CD4-positive, CD25-positive, alpha-beta regulatory T cell (primary cell): ENCODE measurements at places on chromosomes 5 and 9. TPM values are rescaled to one million over a fixed set of nuclear protein-coding genes. Genes with fewer than 3 reads are reported as not detected.

GRCh38 chr5:76199336-76200318 is 116.4 kb downstream of the SV2C start:
- no peaks in the 10 kb centered on the region for H3K27me3 ChIP-seq
- H3K4me3 ChIP-seq = no peak overlapping the region
- H3K36me3 ChIP-seq = no peaks in the 10 kb centered on the region
- H3K27ac ChIP-seq = no peak overlapping the region
- no peak for DNase-seq

GRCh38 chr9:21576331-21577189 is 94.4 kb upstream of the IFNE start:
- H3K27me3 ChIP-seq = no peaks in the 10 kb centered on the region
- H3K4me3 ChIP-seq = no peak overlapping the region
- H3K4me1 ChIP-seq = peaks cover 18% of the 10 kb centered on the region
- DNase-seq = no peak

GRCh38 chr5:173581408-173582215 is 34.8 kb downstream of the BOD1 start:
- H3K36me3 ChIP-seq = no peaks in the 10 kb centered on the region
- DNase-seq = peak; percentile 7
- no peaks in the 10 kb centered on the region for H3K4me1 ChIP-seq
- H3K4me3 ChIP-seq = no peak overlapping the region

GRCh38 chr9:93133681-93134014 is 403 bp downstream of the NINJ1 start:
- H3K27ac ChIP-seq = peak overlapping the region; percentile 94
- no peaks in the 10 kb centered on the region for H3K27me3 ChIP-seq
- H3K4me1 ChIP-seq = peaks cover 54% of the 10 kb centered on the region
- H3K36me3 ChIP-seq = no peaks in the 10 kb centered on the region
- peak overlapping the region; percentile 77 for H3K4me3 ChIP-seq

DNA sequence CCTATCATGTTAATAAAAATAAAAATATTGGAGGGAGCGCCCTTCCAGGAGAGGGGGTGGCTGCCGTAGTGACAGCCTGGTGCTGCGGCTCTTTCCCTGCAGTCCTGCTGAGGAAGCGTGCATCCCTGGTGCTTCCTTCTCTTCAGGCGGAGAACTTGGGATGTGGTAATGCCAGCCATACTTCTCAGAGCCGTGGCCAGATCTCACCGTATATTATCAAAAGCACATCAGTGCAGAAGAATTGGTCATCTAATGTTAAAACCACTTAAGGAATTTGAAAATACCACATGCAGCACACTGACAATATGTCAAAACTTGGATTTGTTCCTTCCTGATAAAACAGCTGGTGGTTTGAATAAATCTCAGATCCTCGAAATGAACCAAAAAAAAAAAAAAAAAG is 17.7 kb downstream of the C9orf40 start:
- peaks cover 3% of the 10 kb centered on the region for H3K27me3 ChIP-seq
- DNase-seq = no peak
- no peak overlapping the region for H3K27ac ChIP-seq

- H3K36me3 ChIP-seq = peaks cover 14% of the 10 kb centered on the region
- H3K4me1 ChIP-seq = no peaks in the 10 kb centered on the region
- no peak overlapping the region for H3K27ac ChIP-seq
- H3K4me3 ChIP-seq = no peak overlapping the region
- H3K27me3 ChIP-seq = no peaks in the 10 kb centered on the region
Observed at GRCh38 chr9:83630938-83631457, 8.1 kb downstream of the IDNK start.

- H3K4me3 ChIP-seq = no peak overlapping the region
- no peaks in the 10 kb centered on the region for H3K4me1 ChIP-seq
- DNase-seq = no peak
- H3K27ac ChIP-seq = no peak overlapping the region
- no peaks in the 10 kb centered on the region for H3K36me3 ChIP-seq
- H3K27me3 ChIP-seq = no peaks in the 10 kb centered on the region
Observed at GRCh38 chr5:122985954-122986721, 50.4 kb downstream of the PPIC start.

DNA sequence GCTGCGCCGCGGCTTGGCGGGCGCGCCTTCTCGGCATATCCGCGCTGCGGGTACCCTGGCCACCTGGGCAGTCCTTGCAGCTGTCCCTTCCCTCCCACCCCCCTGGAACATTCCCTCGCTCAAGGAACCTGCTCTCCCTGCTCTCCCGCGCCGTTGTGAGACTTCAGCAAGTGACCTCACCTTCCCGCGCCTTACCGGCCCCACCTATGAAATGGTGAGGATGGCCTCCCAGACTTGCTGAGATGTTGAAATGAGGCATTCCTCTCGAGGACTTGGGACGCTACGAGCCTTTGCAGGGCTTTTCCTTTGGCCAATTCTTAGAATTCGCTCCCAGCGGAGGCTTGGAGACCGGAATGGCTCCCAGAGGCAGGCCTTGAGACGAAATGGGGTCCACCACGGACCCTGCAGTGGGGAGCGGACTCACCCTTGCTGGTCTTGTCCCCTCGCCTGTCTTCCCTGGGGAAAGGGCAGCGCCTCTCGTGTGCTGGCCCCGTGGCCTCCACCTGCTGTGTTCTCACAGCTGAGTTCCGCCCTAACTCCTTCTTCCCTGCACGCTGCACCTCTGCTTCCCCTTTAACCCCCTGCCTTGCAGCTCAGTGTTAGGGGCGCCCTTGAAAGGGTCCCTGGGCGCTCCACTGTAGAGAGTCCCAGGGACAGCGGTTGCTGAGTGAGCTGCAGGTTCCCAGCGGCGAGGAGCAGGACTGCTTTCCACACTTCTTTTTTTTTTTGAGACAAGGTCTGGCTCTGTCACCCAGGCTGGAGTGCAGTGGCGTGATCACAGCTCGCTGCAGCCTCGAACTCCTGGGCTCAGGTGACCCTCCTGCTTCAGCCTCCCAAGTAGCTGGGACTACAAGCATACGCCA is 907 bp downstream of the HMCN2 start:
- H3K27ac ChIP-seq = no peak overlapping the region
- no peak for DNase-seq
- peaks cover 21% of the 10 kb centered on the region for H3K27me3 ChIP-seq
- H3K4me3 ChIP-seq = no peak overlapping the region
- no peaks in the 10 kb centered on the region for H3K36me3 ChIP-seq
- H3K4me1 ChIP-seq = no peaks in the 10 kb centered on the region

- peaks cover 2% of the 10 kb centered on the region for H3K27me3 ChIP-seq
- H3K27ac ChIP-seq = no peak overlapping the region
- H3K4me1 ChIP-seq = no peaks in the 10 kb centered on the region
- H3K36me3 ChIP-seq = no peaks in the 10 kb centered on the region
- DNase-seq = no peak
Observed at GRCh38 chr5:56259002-56259511, 25.9 kb upstream of the ANKRD55 start.

- H3K27me3 ChIP-seq = no peaks in the 10 kb centered on the region
- no peak overlapping the region for H3K27ac ChIP-seq
- no peak for DNase-seq
- H3K4me1 ChIP-seq = no peaks in the 10 kb centered on the region
- H3K36me3 ChIP-seq = peaks cover 24% of the 10 kb centered on the region
Observed at GRCh38 chr5:137617528-137618205, 118.2 kb downstream of the KLHL3 start.

DNA sequence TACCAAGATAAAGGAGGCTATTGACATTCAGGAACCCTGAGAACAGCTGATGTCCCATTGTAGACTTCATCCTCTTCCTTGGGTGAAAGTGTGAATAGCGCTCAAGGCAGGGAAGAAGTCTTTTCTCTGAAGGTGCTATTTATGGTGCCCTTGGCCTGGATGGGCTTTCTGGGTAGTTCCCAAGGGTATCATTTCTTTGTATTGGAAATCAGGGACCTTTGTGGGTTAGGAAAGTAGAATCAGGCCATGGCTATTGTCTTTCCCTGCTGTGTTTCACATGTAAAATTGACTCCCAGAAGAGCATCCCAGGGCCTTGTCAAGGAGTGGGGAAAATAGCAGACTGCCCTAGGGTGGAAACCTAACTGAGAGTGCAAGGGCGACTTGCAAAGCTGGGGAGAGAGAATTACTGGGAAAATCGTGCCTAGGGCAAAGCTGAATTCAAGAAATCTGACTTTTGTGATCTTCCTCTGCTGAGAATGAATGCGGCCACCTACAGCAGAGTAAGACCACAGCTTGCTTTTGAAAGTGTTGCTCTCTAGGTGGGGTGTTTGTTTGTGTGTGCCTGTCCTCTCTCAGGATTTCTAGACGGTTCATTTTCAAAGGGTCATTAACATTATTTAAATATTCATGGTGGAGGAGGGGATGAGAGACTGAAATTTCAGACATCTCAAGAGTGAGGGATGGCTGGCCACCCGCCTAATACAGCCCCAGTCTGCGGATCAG is 160.6 kb downstream of the C9orf152 start:
- peaks cover 41% of the 10 kb centered on the region for H3K4me1 ChIP-seq
- peak overlapping the region; percentile 84 for H3K4me3 ChIP-seq
- no peaks in the 10 kb centered on the region for H3K36me3 ChIP-seq
- no peak overlapping the region for H3K27ac ChIP-seq

DNA sequence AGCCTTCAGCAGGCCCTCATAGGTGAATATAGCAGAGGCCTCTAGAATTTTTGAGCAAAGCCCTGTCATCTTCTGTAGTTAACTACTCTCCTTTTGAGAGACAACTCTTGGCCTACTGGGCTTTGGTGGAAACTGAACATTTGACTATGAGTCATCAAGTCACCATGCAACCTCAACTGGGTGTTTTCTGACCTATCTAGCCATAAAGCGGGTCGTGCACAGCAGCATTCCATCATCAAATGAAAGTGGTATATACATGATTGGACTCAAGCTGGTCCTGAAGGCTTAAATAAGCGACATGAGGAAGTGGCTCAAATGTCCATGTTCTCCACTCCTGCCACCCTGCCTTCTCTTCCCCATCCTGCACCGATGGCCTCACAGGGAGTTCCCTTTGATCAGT is 1115.5 kb downstream of the TAF11L14 start:
- no peak overlapping the region for H3K4me3 ChIP-seq
- peaks cover 13% of the 10 kb centered on the region for H3K4me1 ChIP-seq
- no peaks in the 10 kb centered on the region for H3K27me3 ChIP-seq
- DNase-seq = no peak

DNA sequence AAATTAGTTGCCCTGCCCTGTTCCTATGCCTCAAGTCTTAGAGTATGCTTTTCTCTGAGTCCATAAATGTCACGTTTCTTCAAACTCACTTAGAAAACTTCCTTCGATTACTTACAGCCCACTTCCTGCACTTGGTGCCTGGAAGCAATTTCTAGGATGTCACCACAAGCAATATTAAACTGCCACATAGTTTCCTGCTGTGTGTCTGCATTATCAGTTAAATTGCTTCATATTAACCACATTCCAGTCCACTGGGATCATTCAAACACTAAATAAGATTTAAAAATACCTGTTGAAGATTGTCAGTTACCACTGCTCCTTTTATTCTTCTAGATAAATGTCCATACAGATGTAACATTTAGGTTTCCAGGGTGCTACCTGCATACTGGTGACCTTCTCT is 4.1 kb downstream of the DENND1A start:
- no peaks in the 10 kb centered on the region for H3K27me3 ChIP-seq
- peaks cover 19% of the 10 kb centered on the region for H3K4me1 ChIP-seq
- DNase-seq = no peak
- H3K27ac ChIP-seq = no peak overlapping the region
- no peak overlapping the region for H3K4me3 ChIP-seq

DNA sequence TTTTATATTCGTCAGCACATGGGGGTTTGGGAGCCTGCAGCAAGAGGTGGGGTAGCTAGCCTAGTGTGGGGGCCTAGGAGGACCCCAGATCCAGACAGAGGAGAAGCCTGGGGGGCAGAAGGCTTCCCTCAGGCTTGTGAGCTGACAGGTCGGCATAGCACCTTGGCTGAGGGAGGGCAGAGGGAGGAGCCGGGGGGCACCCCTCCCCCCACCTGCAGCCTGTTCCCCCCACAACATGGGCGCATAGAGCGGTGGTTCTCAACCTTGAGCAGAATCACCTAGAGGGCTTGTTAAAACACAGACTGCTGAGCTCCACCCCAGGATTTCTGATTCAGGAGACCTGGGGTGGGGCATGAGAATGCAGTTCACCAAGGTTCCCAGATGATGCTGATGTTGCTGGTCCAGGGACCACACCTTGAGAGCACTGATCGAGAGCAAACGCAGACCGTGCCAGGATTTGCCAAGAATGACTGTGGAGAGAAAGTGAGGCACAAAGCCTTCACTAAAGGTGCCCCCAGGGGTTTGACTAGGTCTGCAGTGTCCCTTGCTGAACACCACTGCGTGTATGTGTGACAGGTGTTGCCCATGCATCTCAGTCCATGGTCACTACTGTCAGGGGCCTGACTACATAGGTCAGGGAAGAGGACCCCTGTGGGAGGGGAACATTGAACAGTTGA is 163.3 kb downstream of the MACROH2A1 start:
- no peaks in the 10 kb centered on the region for H3K4me1 ChIP-seq
- H3K4me3 ChIP-seq = no peak overlapping the region
- no peaks in the 10 kb centered on the region for H3K27me3 ChIP-seq
- H3K27ac ChIP-seq = no peak overlapping the region
- DNase-seq = no peak

GRCh38 chr9:132990781-132991180 is 12.3 kb downstream of the GFI1B start:
- no peak for DNase-seq
- peaks cover under 1% of the 10 kb centered on the region for H3K27me3 ChIP-seq
- no peaks in the 10 kb centered on the region for H3K4me1 ChIP-seq
- no peak overlapping the region for H3K27ac ChIP-seq

GRCh38 chr9:547314-547713 is 294.2 kb upstream of the DMRT1 start:
- DNase-seq = no peak
- H3K4me1 ChIP-seq = no peaks in the 10 kb centered on the region
- no peaks in the 10 kb centered on the region for H3K36me3 ChIP-seq
- no peak overlapping the region for H3K27ac ChIP-seq
- no peak overlapping the region for H3K4me3 ChIP-seq

DNA sequence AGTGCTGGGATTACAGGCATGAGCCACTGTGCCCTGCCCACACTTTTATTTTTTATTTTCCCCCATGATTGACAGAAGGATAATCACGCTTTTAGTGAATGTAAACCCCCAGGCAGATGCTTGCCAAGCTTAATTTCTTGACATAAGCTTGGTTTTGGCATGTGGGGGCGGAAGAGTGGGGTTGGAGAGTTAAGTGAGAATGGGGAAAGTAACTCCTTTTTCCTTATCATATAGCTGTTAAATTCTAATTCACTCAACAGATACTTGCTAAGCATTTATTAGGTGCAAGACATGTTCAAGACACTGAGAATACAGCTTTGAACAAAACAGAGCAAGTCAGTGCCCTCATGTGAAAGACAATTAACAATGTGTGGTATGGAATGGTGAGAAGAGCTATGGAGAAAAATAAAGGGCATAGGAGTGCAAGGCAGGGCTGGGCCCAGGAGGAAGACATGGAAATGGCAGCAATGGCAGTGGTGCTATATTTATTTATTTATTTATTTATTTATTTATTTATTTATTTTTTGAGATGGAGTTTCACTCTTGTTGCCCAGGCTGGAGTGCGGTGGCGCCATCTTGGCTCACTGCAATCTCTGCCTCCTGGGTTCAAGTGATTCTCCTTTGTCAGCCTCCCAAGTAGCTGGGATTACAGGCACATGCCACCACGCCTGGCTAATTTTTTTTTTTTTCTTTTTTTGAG is 2.2 kb downstream of the SLC26A2 start:
- peaks cover 20% of the 10 kb centered on the region for H3K4me1 ChIP-seq
- H3K27ac ChIP-seq = no peak overlapping the region
- H3K36me3 ChIP-seq = no peaks in the 10 kb centered on the region
- no peak overlapping the region for H3K4me3 ChIP-seq

GBGT1 gene
- 1.5 TPM for total RNA-seq

KIF12 gene
- not detected for total RNA-seq

SYNPO gene
- 0.07 TPM for total RNA-seq

ACSL6 gene
- 5.5 TPM for total RNA-seq

CDH18 gene
- total RNA-seq = not detected

ZDHHC11B gene
- total RNA-seq = 17.7 TPM

NOXA1 gene
- 3.8 TPM for total RNA-seq

NUTM2G gene
- not detected for total RNA-seq

SIT1 gene
- total RNA-seq = 76.9 TPM

PDZD2 gene
- 1.3 TPM for total RNA-seq
